T-cell (primary cell): ENCODE measurements at places on chromosomes 2 and 18.

DNA sequence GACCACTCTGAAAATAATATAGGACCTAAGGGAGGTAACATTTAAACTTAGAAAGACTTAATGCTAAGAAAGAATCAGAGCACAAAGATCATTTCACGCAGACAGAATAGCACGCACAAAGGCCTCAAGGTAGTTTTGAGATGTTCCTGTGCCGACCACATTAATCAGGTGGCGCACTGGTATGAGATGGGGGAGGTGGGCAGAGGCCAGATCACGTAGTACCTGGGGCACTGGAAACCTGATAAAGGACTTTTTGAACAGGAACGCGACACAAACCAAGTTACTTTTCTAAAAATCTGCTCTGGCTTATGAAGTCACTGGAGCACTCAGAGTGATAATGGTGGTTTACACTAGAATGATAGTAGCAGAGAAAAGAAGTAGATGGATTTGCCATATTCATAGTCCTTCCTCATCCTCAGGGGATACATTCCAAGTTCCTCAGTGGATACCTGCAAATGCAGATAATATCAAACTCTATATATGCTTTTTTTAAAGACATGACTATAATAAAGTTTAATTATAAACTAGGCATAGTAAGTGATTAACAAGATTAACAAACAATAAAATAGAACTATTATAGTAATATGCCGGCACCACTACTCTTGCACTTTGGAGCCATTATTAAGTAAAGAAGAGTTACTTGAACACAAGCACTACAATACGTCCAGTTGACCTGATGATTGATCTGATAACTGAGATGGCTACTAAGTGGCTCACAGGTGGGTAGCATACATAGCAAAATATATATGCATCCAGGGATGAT lies 42.6 kb upstream of the CDCA7 start:
- DNase-seq, result no peak

DNA sequence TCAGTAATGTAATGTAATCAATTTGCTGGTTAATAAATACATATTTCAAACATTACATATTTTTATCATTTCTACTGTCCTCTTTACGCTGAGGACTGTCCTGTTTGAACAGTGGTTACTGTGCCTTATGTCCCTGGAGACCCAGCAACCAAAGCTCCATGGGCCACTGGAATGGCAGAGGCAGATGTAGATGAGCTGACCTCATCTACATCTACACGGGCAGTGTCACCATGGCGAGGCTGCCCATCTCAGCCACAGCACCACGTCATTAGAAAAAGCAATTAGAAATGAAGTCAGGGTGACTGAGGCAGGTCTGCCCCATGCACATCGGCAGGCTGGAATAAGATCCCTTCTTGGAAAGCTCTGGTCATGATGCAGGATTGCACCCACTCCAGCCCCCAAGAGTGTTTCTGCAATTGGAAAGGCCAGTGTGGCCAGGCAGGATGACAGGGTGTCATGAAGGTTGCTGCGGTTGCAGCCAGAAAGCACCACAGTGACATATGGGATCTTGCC lies 237.5 kb downstream of the NDUFA10 start:
- DNase-seq, result no peak

GRCh38 chr2:43082903-43083677 lies 143.3 kb downstream of the ZFP36L2 start:
- no peak for DNase-seq

DNA sequence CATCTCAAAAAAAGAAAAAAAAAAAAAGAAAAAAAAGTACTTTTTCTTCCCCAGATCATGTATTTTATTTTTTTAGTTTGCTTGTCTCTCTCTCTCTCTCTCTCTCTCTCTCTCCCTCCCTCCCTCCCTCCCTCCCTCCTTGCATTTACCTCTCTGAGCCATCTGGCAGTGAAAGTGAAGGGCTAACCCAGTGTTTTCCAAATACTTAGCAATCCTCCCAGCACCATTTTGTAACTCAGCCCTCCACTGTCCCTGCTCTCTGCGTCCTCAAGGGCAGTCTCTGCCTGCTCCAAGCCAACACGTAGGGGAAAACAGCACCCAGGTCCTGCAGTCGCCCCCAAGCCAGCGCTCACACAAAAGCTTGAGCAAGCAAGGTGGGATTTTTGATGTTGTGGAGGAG lies 19.6 kb upstream of the TEX44 start:
- DNase-seq, result no peak

DNA sequence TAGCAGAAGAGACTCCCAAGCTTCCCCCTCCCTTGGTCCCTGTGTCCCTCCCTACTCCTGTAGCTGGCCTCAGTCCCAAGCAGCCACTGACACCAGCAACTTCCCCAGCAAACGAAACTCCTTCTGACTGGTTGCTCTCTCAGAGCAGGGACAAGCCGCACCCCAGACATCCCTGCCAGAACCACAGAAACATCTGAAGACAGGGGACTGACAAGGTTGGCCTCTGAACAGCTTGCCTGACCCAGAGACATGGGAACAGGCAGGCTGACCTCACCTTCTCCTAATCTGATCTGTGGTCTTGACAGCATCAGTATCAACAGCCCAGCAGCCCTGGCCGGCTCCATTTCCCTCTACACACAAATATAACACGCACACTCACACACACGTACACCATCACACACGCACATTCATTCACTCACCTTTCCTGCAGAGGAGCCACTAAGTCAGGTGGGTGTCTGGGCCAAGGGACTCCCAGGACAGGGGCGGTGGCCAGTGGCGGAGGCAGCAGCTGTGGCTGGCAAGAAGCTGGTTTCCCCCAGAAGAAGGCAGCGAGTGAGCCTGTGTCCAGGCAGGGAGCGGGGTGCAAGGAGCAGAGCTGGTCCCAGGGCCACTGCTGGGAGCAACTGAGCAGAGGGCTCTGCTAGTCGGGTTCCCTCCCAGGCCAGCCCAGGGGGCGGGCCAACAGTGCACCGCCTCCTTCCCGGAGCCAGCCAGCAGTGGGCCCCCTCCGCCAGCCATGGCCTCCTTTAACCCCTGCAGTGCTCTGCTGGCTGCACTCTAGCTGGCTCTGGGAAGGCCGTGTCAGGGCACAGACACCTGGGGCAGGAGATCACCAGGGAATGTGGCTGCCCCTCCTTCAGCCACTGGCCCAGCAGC lies 59.1 kb downstream of the TNS1 start:
- no peak for DNase-seq

- DNase-seq, result no peak
These were observed 232.7 kb upstream of the SMAD2 start for GRCh38 chr18:48162956-48163737.

DNA sequence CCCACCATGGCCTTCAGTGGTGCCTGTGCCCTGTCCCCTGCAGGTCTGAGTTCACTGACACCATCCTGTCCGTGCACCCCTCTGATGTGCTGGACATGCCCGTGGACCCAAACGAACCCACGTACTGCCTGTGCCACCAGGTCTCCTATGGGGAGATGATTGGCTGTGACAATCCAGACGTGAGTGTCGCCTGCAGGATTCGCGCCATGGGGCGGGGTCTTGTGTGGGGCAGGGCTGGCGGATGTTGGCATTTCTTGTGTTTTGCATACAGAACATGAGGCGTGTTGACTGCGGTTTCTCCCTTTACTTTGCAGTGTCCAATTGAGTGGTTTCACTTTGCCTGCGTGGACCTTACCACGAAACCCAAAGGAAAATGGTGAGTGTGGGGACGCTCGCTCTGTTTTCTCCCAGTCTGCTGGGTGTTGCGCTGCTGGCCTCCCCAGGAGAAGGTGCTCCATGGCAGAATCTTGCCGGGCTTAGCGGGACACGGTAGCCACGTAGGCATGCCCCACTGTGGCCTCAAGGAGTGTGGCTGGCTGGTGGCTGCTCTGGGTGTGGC lies 11.5 kb upstream of the D2HGDH start:
- no peak for DNase-seq

- no peak for DNase-seq
These were observed 112.7 kb upstream of the CTDP1 start for GRCh38 chr18:79566771-79567431.

DNA sequence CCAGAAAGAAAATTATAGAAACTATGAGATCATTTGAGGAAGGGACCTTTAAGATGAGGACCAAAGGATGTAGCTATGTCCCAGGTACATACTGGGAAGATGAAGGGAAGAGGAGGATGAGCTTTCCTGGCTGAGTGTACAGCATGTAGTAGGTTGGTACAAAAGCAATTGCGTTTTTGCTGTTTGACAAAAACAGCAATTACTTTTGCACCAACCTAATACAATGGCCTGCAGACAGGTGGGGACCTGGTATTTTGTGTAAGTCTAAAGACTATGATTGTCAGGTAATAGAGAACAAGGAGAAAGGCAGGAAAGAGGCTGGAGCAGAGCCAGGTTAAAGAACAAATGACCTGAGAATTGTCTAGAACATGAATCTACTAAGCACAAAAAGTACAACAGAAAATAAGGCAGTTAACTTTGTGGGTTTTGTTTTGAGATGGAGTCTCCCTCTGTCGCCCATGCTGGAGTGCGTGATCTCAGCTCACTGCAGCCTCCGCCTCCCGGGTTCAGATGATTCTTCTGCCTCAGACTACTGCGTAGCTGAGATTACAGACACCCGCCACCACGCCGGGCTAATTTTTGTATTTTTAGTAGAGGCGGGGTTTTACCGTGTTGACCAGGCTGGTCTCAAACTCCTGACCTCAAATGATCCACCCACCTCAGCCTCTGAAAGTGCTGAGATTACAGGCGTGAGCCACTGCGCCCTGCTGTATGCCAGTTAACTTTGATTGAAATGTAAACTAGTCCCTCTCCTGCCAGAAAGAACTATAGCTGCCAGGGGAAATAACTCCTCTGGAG lies 3.2 kb upstream of the TGOLN2 start:
- DNase-seq, result no peak

DNA sequence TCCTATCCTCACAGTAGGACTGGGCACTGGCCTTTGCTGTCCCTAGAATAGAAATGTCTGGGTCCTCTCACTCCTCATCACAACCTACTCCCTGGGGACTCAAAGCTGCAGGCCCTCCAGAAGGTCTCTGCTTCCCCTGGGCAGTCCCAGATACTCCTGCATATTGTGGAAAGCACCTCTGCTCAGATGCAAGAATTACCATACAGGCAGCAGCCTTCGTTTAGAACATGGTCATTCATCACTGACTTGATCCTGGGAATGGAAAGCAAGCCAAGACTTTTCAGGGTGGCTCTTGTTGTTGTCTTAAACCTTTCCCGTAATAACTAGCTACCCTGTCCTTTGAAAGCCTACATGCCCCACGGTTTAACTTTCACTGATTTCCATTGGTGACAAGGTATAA lies 53.1 kb upstream of the NPAS2 start:
- no peak for DNase-seq

DNA sequence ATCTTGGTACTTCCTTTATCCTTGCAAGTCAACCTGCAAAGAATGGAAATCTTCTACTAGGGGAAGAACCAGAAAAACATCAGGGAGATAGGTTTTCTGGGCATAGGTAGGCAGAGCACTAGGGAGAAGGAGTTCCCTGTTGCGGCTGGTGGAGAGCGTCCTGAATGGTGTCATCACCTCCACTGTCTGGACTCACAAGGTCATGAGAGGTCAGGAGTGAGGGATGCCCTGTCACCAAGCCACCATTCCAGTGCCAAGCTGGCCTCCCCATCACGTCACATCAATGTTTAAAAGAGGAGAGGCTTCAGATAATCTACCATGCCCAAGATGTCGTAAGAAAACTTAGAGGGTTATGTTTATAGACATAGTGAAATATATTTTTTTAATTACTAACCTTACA lies 72.1 kb downstream of the BCL2 start:
- DNase-seq, result no peak

- DNase-seq, result no peak
These were observed 800 bp downstream of the HOXD13 start for GRCh38 chr2:176093145-176093897.

DNA sequence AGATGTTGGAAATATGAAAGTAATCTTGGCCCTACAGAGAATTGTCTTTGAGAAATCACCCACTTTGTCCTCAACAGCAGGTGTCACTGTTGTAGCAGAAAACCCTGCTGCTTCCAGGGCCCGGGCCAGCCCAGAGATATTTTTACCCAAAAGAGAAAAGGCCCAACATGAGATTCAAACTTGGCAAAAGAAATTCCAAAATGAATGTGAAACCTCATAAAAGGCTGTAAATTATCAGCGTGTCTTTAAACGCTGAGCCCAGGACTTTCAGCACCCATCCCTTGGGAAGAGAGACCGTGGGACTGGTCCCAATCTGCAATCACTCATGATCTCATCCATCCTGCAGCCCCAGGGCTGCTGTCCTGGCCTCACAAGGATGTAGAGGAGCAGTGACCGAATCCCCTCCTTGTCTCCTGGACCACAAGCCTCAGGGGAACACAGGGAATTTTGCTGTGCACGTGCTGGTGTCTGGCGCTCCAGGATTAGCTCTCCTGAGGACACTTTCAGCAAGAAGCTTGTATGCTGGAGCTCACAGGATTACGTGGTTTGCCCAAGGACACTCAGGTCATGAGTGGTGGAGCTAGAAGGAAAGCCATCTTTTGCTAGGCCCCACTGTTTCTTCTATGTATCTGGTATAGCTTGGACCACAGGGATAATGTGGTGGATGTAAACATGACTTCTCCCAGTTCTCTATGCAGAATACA lies 202.1 kb downstream of the RNF144A start:
- DNase-seq, result no peak

DNA sequence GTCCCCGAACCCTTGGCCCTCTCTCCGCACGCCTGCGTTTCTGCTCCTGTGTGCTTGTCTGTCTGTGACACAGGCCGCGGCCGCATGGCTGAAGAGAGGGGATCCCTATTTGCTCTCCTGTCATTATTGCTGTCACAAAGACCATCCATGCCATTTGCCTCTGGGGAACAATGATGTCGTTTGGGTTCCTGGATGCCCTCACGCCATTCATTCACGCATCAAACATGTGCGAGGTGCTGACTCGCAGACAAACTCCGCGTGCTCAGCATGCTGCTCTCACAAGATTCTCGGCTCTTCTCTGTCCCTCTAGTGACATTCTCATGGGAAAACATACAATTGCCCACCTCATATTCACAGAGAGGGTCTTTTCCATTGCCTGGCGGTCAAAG lies 67.8 kb downstream of the ASB1 start:
- no peak for DNase-seq

- DNase-seq, result no peak
These were observed 9.8 kb downstream of the NR4A2 start for GRCh38 chr2:156322686-156323231.

DNA sequence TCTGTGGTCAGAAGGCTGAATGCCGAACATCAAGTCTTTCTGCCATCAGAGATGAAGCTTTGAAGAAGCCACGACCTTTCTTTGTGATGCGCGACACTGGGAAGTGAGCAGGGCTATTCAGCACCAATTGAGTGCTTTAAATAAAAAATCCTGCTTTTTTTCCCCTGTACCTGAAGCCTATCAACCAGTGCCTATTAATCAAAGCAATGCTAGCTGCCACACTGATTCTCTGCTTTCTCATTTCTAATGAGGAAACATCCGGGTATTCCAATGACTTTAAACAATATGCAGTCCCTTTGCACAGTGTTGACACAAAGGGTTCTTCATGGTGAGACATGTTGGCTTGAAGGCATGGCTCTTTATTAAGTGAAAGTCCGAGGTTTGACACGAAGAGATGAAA lies 88.0 kb downstream of the GALR1 start:
- no peak for DNase-seq
